HCT116 (cell line): ENCODE measurements at places on chromosomes 3 and 15.

DNA sequence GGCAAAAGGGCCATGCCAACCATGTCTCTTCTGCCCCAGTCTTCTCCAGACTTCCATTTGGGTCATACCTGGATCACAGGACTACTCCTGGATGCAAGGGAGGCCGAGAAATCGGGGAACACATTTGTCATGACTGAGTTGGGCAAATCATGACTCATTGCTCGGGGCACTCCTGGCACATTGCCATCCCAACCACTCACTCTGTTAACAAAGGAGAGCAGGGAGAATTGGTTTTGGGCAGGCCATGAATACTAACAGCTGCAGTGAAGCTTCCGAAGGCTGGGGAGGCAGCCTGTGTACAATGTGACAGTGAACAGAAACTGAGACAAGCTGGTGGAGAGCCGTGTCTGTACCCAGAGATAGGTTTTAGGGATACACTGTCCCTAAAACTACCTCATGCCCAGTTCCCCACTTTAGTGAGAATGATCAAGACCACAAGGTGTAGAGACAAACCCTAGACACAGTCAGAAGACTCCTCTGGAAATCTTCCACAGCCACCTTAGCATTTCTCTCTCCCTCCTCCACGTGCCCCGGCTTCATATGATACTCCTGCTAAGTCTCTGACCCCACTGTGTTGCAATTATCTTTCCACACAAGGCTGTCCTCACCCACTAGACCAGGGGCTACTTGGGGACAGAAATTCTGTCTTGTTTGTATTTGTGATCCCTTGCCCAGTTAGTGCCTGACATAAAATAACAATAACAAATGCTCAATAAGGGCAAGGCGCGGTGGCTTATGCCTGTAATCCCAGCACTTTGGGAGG is 10.5 kb upstream of the BUB1B start:
- peak; percentile 31 for DNase-seq

GRCh38 chr3:194688200-194688740 is 2.6 kb downstream of the FAM43A start:
- no peak for DNase-seq

DNA sequence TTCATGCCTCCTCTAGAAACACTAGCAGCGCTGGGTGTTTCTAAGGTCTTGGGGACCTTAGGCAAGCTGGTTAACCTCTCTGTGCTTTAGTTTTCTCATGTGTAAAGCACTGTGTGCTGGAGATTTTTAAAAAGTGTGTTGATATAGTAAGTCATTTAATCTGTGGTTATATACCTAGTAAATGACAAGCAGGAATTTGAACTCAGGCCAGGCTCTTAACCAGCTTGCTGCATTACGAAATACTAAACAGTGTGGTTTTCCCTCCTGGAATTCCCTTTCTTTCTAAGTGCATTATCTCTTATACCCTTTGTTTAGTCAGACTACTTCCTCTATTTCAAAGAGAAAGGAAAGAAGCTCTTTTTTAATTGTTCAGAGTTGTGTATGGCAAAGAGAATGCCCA is 26.5 kb downstream of the NEO1 start:
- no peak for DNase-seq

GRCh38 chr3:110656394-110657025 is 415.1 kb upstream of the NECTIN3 start:
- DNase-seq = no peak

- no peak for DNase-seq
Observed at GRCh38 chr3:127264292-127264691, 23.6 kb downstream of the PRR20G start.

DNA sequence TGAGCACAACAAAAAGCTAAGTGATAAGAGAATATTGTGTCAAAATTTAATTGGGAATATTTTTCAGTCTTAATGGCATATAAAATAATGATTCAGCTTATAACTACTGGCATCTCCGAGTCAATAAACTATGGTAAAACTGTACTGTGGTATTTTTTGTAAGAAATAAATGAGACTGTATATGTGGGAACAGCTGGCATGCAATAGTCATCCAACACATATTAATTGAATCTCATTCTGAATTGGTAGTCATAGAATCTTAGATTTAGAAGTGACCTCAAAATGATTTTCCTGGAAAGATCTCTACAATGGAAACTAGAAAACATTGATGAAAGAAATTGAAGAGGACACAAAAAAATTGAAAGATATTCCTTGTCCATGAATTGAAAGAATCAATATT is 133.4 kb upstream of the SLC7A14 start:
- no peak for DNase-seq

- DNase-seq = peak; percentile 32
Observed at GRCh38 chr15:73908030-73908821, 18.0 kb upstream of the LOXL1 start.

DNA sequence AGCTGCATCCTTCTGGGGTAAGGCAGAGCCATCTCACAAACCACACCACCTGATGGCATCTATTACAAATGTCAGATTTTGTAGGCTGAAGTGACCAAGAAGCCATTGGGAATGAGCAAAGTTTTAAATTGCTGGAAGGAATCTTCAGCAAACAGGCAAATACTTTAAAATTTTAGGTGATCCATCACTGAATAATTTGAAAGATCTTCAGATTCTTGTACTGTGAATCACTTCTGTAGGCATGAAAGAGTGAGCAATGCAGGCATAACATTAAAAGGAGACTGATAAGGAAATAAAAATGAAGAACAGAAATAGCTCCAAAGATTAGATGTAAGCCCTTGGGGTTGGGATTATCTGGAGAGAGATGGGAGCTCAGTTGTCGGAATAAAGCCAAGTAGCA is 36.0 kb upstream of the ALDH1L1 start:
- DNase-seq = no peak
